NCI-H1092 (cell line): ENCODE measurements at places on chromosomes 7 and 10.

DNA sequence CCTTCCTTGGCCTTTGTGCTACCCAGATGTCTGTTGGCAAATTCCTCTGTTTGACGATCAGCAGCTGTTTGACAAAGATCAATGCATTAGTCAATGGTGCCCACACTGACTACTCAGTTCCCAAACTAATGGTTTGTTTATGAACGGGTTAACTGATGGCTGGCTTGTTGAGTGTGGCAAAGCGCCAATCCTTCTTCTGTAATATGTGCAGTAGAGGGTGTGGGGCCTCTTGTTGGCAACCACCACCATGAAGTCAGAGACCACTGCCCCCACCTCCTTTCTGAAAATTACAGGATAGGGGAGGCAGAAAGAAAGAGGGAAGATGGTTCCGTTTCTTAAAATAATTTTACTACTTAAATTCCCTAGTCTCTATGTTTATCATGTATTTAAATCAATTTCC is 2.6 kb upstream of the PLCE1 start:
- DNase-seq: no peak

DNA sequence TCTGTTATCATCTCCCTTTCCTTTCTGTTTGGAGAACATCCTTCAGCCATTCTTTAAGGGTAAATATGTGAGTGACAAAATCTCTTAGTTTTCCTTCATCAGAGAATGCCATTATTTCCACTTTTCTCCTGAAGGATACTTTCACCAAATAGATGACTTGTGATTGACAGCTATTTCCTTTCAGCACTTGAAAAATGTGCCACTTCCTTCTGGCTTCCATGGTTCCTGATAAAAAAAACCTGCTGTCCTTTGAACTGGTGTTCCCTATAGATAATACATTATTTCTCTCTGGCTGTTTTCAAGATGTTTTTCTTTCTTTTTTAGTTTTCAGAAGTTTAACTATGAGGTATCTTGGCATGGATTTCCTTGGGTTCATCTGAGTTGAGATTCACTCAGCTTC is 79.7 kb downstream of the TBXAS1 start:
- no peak for DNase-seq

DNA sequence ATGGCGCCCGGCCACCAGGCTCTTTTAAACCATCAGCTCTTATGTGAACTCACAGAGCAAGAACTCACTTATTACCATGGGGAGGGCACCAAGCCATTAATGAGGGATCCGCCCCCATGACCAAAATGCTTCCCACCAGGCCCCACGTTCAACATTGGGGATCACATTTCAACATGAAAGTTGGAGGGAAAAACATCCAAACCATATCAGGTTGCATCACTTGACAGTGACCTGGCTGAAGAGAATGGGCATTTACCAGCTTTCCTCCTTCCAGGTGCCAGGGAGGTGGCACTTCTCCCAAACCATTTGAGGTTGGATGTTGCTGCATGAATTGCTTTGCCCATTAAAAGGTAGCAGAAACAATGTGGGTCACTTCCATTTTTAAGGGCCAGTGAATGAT is 115.6 kb upstream of the TNS3 start:
- no peak for DNase-seq

DNA sequence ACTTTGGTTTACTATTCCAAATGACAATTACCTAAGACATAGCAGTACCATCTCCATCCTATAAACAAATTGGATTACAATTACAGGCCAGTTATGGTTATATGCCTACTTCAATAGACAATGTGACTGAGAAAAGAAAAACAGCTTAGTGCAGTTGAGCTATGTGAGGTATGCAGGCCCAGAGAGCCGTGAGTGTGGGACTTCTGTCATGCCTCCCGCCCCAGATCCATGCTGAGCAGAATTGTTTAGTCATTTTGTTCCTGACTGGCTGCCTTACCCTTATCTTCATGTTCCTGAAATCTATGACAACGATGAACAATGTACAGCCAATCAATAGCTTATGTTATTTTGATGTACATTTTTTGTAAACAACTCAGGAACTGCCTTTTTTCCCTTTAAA is 21.7 kb downstream of the LARP4B start:
- DNase-seq: no peak

DNA sequence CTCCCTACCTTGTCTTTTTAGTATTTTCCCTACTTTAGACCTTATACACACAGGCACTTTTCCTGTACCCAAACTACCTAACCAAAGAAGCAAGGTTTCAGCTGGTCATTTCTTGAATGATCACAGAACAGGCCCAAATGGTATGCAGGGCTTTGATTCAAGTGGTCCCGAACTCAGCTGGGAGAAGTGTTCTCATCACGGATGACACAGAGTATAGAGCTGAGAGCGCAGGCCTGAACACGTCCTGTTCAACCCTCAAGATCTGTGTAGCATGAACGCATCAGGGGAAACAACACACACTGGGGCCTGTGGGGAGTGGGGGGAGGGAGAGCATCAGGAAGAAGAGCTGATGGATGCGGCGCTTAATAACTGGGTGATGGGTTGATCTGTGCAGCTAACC is 318.2 kb downstream of the SFMBT2 start:
- no peak for DNase-seq

DNA sequence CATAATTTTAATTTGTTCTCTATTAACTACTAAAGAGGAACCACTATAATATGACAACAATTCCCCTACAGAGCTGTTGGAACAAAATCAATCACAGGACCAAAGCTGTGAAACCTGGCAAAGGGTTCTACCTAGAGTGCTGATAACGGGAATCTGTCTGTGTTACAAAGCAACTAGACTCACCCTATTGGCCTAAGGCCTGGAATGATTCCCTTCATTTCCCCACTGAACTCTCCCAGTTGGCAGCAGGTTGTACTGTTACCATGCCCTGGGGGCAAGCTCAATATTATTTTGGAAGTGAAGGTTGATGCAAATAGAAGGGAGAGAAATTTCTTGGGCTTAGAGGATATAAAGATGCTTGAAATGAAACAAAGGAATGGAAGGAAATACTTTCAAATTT is 81.8 kb downstream of the SEMA3A start:
- DNase-seq: no peak

DNA sequence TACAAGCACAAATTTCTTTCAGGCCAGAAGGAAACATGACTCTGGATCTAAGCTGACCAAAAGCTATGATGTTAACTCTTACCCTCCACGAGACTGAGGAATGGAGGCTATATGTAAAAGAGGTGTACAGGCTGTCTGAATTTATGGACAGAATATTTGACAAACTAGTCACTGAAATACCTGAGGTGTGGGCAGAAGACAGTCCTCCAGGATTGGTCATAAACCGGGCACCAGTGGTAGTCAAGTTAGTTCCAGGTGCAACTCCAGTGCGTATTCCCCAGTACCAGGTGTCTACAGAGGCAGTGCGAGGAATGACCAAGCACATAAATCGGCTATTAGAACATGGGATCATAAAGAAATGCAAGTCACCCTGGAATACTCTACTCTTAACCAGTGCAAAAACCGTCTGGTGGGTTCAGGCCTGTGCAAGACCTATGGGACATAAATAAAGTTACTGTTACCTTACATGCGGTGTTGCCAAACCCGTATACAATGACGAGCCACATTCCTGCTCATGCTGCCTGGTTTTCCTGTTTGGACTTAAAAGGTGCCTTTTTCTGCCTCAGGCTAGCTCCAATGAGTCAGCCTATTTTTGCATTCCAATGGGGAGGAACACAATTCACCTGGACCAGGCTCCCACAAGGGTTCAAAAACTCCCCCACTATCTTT is 6.7 kb upstream of the CYREN start:
- no peak for DNase-seq

GRCh38 chr10:106795619-106796018 is 368.9 kb downstream of the SORCS1 start:
- no peak for DNase-seq
